ENCODE measurements at places on chromosomes 2 and 18.

DNA sequence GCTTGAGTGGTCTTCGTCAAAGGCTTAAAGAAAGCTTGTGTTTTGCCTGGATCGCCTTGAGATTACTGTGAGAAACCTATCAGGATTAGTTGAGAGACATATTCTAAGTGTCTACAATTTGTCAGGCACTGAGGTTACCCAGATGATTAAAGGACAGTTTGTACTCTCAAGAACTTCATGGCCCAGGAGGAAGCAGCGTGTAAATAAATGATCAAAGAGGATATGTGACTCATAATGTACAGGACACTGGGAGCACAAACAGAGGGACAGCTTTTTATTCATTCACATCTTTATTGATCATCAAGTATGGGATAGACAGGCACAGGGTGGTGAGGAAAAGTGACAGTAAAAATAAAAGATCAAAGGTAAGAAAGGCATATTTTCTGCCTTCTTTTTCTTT is 152.6 kb upstream of the FSHR start:
- DNase-seq: peak; percentile 13

DNA sequence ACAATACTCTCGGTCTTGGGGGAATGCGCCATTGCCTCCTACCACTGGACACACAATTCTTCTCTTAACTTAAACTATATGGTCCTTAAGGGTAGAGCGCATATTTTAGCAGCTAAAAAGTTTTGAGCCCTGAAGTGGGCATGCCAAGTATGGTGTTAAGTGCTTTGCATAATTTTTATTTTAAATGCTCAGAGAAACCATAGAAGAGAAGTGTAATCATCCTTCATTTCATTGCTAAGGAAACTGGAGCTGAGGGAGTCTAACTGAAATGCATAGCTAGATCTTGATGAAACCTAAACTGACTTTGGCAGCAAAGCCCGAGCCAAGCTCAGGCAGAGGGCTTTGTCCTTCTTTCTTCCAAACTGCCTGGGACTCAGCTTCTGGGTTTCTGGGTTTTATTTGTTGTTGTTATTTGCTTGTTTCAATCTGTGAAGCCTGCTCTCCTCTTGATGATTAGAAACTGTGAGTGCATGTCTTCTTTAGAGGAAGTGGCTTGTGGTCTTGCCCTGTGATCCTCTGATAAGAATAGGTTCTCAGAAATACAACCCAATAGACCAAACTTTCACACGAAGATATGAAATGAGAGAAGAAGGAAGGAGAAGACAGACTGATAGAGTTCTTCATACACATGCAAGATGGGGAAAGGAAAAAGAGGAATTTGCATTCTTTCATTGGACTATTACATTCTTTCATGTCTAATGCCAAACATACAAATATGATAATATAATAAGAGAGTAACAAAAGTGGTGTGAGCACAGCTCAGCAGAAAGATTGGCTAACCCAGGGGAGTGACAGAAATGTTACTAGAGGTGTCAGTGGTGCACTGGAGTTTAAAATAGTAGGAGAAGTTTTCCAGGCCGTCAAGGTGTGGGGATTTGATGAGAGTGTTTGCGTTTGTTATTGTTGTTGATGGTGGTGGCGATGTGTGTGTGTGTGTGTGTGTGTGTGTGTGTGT is 7.5 kb upstream of the RNF144A start:
- DNase-seq: no peak

DNA sequence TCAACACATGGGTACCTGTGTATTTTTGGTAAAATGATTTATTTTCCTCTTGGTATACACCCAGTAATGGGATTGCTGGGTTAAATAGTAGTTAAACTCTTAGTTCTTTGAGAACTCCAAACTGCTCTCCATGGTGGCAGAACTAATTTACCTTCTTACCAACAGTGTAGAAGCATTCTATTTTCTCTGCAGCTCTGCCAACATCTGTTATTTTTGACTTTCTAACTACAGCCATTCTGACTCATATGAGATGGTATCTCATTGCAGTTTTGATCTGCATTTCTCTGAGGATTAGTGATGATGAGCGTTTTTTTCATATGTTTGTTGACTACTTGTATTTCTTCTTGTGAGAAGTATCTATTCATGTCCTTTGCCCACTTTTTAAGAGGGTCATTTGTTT is 180.6 kb downstream of the FSIP2 start:
- DNase-seq: peak; percentile 9

- DNase-seq: no peak
Measured at GRCh38 chr18:39958876-39959275, 1996.2 kb upstream of the PIK3C3 start.

DNA sequence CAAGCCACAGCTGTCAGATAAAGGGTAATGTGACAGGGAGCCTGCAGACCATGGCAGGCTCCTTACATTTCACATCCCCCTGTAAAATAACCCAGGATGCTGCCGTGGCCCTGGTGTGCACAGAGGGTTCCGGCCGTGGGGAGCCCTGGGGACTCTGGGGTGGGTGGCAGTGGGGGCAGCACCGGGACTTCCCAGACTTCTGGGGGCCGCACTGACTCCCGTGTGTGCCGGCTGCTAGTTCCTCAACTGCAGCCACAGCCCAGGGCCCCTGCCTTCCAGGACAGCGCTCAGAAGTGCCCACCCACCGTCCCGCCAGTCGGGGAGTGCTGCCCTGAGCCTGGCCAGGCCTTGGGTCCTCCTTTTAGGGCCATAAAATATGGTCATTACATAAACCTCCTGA is 56.5 kb downstream of the CIB4 start:
- DNase-seq: no peak

All from skeletal muscle cell (primary cell).